ENCODE measurements at places on chromosomes 16 and 17.

DNA sequence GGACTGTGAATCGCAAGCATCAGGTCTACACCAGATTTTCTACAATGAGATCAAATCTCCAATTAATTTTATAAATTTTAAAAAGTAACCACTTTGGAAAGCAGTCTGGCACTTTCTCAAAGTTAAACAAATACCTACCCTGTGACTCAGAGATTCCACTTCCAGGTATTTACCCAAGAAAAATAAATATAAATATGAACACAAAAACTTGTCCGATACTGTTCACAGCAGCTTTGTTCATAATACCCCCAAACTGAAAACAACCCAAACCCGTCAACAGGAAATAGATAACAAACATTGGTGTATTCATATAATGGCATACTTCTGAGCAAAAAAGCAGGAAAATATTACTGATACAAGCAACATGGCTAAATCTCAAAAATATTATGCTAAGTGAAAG, 12.1 kb downstream of the ZDHHC7 start:
- DNase-seq: no peak

- DNase-seq: no peak
These were observed 2.5 kb downstream of the LGALS9 start for GRCh38 chr17:27633312-27634025.

GRCh38 chr16:67287960-67288359, 8.6 kb downstream of the PLEKHG4 start:
- DNase-seq: no peak

- DNase-seq: no peak
These were observed 106.7 kb downstream of the RBFOX3 start for GRCh38 chr17:79504181-79504605.

DNA sequence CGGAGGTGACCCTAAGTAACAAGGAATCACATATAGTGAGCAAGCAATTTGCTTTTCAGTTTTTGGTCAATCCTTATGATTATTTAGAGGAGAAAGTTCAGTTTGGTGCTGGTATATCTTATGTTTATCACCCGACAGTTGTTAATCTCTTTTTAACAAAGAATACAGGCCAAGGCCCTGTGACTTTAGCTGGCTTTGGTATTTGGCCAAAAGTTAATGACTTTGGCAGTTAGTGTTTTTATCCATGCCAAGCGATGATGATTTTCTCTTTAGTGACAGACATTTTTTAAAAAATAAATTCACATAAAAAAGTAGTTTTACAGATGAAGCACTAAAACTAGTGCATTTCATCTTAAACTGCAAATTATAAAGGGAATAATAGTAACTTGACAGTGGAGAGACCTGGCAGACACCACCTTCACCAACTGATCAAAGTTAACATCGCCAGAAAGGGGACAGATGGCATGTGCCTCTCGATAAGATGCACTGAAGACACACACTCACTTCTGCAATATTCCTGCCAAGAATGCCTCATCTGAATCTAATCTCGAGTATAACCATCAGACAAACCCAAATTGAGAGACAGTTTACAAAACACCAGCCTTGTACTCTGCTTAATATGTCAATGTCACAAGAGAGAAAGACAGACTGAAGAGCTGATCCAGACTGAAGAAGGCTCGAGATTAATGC, 6.9 kb downstream of the DEXI start:
- DNase-seq: no peak

GRCh38 chr17:79633993-79634813, 23.4 kb upstream of the RBFOX3 start:
- DNase-seq: no peak

DNA sequence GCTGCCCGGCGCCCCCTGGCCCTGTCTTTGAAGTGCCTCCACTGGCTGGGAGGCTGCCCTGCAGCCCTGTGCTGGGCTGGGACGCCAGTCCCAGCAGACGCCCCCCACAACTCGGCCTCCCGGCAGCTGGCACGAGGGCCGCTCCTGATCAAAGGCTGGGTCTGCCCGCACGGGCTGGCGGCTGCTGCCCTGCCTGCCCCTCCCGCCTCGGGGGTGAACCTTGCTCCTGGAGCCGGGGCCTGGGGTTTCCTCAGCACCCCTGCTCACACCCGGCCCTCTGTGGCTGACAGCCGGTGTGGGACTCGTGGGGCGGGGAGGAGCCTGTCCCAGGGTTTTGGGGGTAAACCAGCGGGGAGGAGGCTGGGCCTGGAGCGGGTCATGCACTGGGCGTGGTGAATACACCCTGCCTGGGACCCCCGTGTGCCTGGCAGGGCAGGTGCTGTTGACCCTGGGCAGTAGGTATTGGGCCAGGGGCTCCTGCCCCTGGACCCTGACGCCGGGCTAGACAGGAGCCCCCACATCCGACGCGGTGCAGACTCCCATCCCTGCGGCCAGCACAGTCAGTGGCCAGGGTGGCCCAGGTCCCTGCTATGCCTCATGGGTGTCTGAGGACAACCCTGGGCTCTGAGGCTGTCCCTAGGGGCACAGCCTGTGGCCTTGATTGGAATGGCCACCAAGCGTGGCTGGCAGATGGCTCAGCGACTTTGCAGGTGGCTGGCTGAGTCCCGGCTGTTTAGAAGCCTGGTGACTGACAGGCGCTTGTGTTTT, 21.7 kb downstream of the CENPX start:
- DNase-seq: no peak

- no peak for DNase-seq
These were observed 90.3 kb downstream of the KATNIP start for GRCh38 chr16:27640277-27640600.

- DNase-seq: no peak
These were observed 213.6 kb upstream of the MAF start for GRCh38 chr16:79814124-79814523.

DNA sequence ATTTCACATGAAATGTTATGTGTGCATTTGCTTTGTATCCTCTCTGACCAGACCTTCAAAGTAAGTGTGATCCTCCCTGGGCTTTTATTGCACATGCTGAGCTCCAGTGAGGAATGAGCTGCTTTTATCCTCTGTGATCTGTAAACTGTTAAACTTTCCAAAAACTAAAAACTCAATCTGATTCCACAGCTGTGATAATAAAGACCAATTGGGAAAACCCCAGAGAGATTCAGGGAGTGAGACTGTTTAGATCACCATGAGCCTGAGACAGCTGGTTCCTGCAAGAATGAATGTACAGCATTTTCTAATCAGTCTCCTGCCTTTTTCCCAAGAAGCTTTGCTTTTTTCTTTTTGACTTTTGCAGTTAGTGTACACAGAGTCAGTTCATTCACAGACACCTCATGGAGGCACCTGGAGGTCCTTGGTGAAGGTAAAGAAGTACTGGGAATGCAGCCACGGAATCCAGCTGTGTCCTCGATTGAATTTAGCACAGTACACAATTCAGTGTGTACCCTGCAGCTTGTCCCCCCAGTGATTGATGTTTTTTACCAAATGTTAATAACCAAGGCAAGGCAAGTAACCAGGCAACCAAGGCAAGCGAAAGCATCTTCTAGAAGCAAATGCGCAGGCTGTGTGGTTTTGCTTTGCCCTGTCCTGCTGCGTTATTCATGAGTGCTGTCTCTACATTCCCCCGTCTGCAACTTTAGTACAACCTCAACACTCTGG, 182.6 kb downstream of the LGALS9B start:
- DNase-seq: no peak

GRCh38 chr17:67272312-67273047, 27.5 kb upstream of the HELZ start:
- DNase-seq: no peak

- DNase-seq: no peak
These were observed 26.5 kb upstream of the ADGRG1 start for GRCh38 chr16:57601801-57602478.

GRCh38 chr16:23914946-23915530, 79.3 kb downstream of the PRKCB start:
- no peak for DNase-seq

GRCh38 chr17:40568074-40568836, 3.0 kb upstream of the CCR7 start:
- DNase-seq: no peak

GRCh38 chr17:9237661-9238301, 216.5 kb downstream of the NTN1 start:
- DNase-seq: no peak

DNA sequence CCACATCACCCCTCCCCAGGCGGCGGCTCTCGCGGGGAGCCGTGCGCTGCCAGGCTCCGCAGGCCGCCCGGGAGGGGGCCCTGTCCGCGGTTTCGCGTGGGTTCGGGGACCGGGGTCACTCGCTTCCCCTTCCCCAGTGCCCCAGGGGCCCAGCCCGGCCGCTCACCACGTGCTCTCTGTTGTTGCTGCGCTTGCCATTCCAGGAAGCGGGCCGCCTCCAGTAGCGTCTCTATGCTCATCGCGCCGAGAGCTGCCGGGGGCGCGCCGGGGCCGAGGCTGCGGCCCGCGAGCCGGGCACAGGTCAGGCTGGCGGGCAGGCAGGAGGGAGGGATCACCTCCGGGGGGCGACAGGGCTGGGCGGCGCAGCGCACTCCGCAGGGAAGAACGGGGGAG, 390 bp downstream of the MNT start:
- DNase-seq: no peak

- no peak for DNase-seq
These were observed 59.4 kb downstream of the BPTF start for GRCh38 chr17:67884741-67885140.

DNA sequence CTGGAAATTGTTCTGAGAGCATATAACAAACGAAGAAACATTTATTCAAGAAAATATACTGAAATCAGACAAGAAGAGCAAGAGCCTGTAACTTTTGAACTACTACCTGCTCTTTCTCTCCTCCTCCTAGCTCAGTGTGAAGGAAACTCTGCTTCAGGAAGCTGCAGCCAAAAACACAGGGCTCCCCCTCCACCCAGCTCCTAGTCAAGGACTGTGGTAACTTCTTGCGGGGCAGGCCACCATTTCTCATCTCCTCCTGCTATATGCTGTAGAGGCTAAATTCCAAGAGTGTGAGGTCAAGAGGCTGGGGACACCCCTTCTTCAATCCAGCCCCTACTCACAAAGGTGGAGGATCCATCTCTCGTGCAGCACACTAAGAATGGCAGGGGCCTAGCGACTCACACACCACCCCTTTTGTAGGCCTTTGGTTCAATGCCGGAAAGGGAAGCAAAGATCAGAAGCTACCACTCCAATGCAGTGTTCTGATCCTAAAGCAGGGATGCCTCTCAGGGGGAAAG, 74.6 kb downstream of the ITFG1 start:
- DNase-seq: no peak

- DNase-seq: no peak
These were observed 16.8 kb downstream of the CHP2 start for GRCh38 chr16:23771642-23772041.

- DNase-seq: no peak
These were observed 62.9 kb downstream of the SMURF2 start for GRCh38 chr17:64599187-64599676.

DNA sequence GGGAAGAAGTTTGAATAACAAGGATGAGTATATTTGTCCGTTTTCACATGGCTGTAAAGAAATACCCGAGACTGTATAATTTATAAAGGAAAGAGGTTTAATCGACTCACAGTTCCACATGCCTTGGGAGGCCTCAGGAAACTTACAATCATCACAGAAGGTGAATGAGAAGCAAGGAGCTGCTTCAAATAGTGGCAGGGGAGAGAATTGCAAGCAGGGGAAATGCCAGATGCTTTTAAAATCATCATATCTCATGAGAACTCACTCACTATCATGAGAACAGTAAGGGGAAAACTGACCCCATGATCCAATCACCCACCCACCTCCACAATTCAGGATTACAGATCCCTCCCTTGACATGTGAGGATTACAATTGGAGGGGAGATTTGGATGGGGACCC, 212.8 kb upstream of the CDH8 start:
- no peak for DNase-seq

Data from retinal pigment epithelial cell (primary cell).